Transverse colon (tissue), 4 donors: ENCODE measurements at places on chromosomes 12 and 14. TPM values are rescaled to one million over a fixed set of nuclear protein-coding genes. Genes with fewer than 3 reads are reported as not detected.

Gene MAP3K9
- 8.4 TPM for total RNA-seq

GRCh38 chr12:6273205-6273540 is 37.3 kb upstream of the PLEKHG6 start:
- no peak for DNase-seq

DNA sequence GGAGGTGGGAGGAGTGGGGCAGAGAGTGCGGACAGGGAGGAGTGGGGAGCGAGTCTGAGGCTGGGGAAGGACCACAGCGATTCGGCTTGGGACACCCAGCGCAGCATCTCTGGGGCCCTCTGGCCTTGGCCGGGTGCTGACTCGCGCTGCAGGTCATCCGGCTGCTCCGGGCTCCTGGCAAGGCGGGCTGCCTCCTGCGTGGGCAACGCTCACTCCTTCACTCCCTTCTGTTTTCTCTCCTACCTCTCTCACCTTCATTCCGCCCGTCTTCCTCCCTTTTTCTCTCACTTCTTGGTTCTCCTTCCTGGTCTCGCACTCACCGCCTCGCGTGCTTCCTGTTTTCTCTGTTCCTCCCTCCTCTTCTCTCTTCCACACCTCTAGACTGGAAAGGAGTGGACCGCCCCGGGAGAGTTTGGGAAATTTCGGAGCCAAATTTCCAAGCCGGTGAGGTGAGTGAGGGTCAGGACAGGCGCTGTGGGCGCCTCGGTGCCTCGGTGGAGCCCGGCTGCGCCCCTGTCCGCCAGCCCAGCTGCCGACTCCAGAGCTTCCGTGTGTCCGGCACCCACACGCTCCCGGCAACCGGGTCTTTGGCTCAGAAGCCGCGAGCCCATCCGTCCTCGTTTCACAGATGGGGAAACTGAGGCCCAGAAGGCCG is 86.7 kb downstream of the B4GALNT3 start:
- no peak for DNase-seq

Gene DNAJC22
- 39.6 TPM for total RNA-seq

- DNase-seq, result no peak
Measured at GRCh38 chr14:91985008-91985407, 37.5 kb upstream of the FBLN5 start.

GRCh38 chr12:130563323-130563722 is 152.8 kb downstream of the RIMBP2 start:
- no peak for DNase-seq

DNA sequence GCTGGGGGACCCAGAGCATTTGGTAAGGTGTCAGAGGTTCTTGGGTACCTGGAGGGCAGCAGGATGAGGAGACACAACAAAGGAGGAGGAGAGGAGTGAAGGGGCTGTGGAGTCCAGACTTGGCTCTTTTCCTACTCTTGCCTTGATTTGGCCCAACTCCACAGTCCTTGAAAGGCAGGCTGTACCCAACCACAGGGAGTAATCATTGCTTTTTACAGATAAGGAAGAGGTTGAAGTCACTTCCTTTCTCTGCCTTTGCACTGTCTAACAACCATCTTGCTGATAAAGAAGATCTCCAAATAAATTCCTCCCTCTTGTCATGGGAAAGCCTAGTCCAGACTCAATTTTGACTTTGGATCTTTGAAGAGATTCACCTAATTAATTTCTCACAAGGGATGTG is 226.8 kb upstream of the HMGA2 start:
- no peak for DNase-seq

DNA sequence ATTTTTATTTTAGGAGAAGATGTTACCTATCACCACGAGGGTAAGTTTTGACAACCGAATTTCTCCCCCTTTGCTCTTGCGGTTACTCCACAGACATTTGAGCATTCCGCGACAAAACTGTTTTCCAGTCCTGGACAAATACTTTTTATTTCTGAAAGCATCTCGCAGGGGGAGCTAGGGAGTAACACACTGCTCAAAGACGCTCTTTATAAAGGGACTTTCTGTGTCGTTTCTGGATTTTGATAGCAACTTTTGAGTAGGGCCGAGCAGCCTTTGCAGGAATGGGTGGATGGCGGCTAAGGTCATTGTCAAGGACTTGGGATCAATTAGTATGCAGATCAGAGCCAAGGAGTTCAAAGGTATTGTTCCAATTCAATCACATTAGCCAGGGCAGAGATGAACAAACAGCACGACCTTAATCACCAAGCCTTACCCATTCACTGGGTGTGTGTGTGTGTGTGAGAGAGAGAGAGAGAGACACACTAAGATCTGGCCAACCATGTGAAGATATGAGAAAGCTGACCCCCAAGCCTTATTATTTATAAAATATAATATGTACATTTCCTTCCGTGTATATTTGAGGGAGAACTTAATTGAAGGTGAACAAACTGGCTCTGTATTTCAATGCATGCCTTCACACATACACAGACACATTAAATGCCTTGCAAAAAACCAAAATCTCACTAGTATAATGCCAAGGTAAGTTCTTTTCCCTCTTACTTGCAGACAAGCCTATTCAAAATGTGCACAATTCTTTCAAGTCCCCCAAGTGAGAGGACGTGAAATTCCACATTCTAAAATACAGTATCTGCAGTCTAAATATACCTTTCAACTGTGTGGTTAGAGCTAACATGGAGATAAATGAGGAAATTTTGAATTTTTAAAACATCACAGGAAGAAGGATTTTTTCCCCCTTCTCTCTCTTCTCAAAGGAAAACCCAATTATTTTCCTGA is 613.8 kb downstream of the VRK1 start:
- no peak for DNase-seq

- DNase-seq, result no peak
Measured at GRCh38 chr14:96956464-96957239, 159.5 kb downstream of the VRK1 start.

Gene TRAF3
- 18.7 TPM for total RNA-seq
